ENCODE measurements at places on chromosomes 1 and 21. TPM values are rescaled to one million over a fixed set of nuclear protein-coding genes. Genes with fewer than 3 reads are reported as not detected.

DNA sequence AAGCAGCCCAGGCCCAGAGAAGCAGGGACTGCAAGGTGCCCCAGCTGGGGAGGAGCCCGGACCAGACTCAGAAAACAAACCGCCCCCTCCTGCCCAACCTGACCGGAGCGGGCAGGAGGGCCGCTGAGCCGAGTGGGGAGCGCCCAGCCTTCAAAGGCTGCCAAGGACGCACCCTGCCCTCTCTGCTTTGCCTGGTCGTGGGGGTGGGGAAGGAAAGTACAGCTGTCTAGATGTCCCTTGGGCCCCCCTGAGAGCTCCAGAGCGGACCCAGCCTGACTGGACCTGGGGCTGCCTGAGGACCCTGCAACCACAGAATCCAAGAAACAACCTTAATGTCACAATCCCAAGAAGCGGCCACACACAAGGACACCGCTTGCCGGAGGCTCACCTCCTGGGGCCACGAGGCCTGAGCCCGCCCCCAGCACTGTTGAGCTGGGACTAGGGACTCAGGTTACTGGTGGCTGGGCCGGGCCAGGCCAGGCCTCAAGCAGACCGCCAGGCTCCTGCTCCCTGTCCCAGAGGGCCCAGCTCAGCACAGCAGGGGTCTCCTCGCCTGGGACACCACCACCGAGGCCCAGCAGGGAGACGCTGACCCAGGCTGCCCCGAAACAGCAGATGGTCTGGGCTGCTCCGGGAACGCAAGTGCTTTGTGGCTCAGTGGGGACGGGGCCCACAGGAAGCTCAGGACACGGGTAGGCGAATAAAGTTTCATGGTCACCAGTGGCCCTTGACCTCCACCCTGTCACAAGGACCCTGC, 1.4 kb downstream of the DVL1 start:
- DNase-seq, result no peak

CDKN2C gene
- total RNA-seq, result 8.2 TPM

- no peak for DNase-seq
Measured at GRCh38 chr1:2145946-2146835, 48.4 kb downstream of the FAAP20 start.

- DNase-seq, result no peak
Measured at GRCh38 chr1:59315529-59316463, 18.9 kb downstream of the FGGY start.

C1orf52 gene
- total RNA-seq, result 51.7 TPM

UTS2 gene
- total RNA-seq, result 1.0 TPM

All from T-helper 17 cell (primary cell).